Stimulated activated CD4-positive, alpha-beta T cell treated with anti-CD3 and anti-CD28 coated beads, TNF-alpha, amount 100 ng/mL, for 24 hours (primary cell): ENCODE measurements at places on chromosomes 12 and 14.

DNA sequence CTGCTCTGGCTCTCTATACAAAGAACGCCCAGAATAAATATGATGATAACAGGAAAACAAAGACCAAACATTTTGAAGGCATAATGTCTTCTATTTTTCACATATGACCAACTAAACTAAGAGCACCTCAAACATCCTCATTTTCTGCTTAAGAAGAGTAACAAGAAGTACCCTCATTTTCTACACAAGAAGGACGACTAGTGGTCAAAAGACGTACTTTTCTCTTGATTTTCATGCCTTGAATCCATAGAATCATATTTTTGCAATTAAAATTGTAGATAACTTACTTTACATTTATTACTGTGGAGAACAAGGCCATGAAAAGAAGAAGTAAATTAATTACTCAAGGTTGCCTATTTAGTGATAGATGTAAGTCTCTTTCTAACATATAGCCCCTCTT lies 358.6 kb downstream of the DUSP6 start:
- no peak for DNase-seq

DNA sequence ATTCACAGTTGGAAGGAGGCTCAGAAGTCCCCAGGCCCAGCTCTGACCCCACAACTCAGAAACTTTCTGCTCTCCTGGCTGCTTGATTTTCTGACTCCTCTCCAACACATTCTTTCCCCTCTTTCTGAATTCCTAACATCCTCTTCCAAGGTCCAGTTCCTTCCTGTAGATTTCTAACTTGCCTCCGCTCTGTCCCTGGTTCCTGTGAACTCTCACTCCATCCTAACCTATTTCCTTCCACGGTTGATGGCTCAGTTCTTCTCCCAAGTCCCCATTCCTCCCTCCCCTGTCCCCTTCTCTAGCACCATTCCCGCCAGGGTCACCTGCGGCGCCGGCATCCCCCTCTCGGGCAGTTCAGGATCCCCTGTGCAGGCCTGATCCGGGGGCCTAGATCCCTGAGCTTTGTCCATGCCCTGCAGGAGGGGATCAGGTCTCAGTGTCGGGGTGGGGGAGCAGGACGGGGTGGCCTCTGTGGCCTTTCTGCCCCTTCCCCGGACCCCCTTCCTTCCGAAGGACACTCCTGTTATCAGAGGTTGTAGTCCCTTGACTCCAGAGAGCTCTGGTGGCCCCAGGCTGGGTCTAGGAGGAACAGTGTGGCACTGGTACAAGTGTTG lies 6.0 kb upstream of the SLC22A17 start:
- no peak for DNase-seq

DNA sequence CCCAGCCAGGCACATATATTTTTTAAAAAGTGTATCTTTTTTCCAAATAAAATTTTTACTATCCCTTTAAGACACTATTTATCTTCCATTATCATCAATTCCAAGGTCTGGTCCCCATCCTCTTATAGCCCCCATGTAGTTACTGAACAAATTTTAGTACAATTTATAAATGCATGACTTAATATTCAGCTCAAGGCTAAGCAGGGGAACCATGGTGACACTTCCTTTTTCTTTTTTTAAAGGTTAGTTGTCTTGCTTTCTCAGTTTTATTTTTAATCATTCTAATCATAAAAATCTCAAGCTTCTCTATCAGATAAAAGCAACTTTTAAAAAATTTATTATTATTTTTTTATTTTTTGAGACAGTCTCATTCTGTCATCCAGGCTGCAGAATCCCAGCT lies 92.3 kb downstream of the TRAFD1 start:
- no peak for DNase-seq

GRCh38 chr12:21337453-21337852 lies 2.7 kb upstream of the SLCO1A2 start:
- DNase-seq, result no peak

- DNase-seq, result no peak
These were observed 257.3 kb downstream of the GLT1D1 start for GRCh38 chr12:129110575-129110974.

DNA sequence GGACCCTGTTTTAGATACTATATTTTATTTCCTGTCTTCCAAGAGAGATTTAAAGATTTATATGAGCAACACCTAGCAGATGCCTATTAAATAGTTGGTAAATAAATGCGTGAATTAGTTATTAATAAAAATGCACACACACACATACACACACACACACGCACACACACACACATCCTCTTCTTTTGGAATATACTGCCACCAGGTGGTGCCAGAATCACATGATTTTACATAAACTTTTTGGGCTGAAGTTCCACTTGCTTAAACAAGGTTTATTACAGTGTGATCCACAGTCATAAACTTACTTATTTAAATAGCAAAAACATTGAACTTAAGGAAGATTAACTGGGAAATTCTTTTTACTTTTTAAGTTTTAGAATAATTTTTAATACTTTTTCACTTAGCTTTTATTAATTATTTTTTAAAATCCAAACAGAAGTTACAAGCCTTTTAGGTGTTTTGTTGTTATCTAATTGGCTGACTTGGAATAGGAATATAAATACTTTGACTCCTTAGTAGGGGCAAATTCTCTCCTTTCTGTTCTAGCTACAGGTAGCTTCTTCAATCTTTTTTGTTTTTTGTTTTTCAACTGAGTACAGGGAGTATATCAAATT lies 17.5 kb downstream of the RAD51B start:
- DNase-seq, result no peak

GRCh38 chr12:65343230-65343629 lies 64.7 kb downstream of the MSRB3 start:
- no peak for DNase-seq

DNA sequence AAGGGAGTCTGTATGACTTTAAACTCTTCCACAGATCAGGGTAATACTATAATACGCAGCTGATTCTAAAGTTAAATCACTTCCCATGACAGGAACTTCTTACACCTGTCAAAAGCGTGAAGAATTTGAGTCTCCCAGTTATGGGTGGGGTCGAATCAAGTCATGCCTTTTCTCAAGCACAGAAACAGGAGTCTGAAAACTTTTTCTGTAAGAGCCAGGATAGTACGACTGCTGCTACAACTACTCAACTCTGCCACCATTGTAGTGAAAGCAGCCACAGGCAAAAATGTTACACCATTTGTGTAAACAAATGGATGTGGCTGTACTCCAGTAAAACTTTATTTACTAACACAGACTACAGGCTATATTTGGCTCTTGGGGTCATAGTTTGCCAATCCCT lies 90.3 kb downstream of the DUSP6 start:
- no peak for DNase-seq

GRCh38 chr12:109840305-109841074 lies 7.3 kb upstream of the TRPV4 start:
- no peak for DNase-seq

DNA sequence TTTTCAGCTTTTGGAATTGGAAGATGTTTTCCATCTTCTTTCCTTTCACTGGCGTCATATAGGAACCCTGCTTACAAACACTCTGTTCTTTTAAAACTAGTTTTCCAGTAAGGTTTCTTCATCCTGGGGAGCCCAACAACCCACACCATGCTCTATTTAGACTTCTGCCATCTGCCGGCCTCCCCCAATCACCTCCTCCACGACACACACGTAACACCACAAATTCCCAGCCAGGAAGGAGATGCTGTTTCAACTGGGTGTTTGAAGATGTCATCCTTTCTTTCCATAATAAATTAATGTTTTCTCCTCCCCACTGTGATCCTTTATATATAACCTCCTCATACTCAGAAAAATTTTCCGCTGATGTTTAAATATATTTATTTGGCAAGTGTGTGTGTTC lies 231.4 kb upstream of the DDHD1 start:
- no peak for DNase-seq

DNA sequence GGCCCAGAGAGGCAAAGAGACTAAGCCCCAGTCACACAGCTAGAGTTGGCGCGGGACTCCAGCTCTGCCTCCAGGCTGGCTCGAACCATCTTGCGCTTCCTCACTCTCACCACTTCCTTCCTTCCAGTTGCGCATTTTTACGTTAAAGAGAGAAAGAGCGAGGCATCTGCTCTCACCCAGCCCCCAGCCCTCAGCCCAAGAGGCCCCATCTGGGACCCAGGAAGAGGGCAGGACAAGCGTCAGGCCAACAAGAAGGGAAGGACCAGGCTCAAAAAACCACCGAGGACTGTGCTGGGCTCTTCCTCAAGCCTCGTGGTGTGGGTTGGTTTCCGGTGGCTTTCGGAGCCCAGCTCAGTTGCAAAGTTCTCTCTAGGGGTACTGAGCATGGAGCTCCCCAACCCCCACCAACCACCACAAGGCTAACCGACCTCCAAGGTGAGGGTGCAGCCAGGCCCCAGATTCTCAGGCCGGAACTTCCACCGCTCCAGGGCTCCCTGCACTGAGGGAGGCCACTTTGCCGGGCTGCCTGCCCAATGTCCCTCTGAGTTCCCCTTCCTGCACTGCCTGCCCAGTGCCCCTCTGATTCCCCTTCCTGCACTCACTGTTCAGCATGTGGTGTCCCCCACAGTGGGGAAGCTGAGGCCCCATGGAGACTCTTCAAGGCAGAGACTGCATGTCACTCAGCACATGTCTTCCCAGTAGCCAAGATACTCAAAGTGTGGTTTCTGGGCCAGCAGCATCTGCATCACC lies 35.9 kb downstream of the TESC start:
- DNase-seq, result no peak

DNA sequence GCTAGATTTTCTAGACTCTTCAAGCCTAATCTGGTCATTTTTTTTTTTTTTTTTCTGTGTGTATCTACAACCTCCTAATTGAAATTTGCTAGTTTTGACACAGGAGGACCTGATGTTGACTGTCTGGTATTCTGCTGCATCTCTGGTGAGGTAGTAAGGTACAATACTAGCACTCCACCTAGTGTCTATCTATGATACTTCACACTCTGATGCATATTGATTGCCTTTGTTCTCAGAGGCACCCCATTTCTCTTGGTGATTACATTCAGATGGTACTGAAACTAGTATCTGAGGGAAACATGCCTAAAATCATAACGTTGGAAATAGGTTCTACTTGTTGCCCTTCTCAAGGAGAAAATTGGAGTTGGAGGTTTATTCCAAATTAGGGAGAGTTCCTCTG lies 930.5 kb upstream of the NOVA1 start:
- DNase-seq, result no peak

DNA sequence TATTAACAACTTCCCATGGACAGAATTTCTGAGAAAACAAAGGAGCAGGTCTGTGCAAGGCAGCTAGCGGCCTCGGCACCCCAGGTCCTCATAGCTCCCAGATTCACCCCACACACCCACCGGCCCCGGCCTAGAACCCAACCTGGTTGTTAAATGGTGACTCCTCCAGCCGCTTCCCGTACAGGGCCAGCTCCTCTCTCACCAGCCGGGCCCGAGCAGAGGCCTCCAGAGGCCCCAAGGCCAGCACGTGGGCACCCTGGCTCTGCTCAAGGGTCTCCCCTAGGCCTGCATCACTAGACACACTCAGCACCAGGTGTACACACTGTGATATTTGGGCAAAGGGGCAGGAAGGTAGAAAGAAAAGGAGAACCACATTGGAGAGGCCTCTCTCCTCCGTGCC lies 30.3 kb downstream of the TEP1 start:
- DNase-seq, result no peak

GRCh38 chr12:6358881-6359280 lies 16.5 kb downstream of the SCNN1A start:
- DNase-seq, result no peak
